ENCODE measurements at places on chromosomes 4 and X. TPM values are rescaled to one million over a fixed set of nuclear protein-coding genes. Genes with fewer than 3 reads are reported as not detected.

The NOX1 gene
- not detected for total RNA-seq

The SPACA5 gene
- not detected for total RNA-seq

The IL2RG gene
- total RNA-seq, result not detected

The SCML1 gene
- 12.3 TPM for total RNA-seq

The ZDHHC15 gene
- total RNA-seq, result 0.59 TPM

The ETDB gene
- total RNA-seq, result not detected

The CSAG1 gene
- not detected for total RNA-seq
